ENCODE measurements at places on chromosomes 5 and 9.
A peak's percentile ranks its signal among the peaks of the same experiment; 100 is the strongest.

GRCh38 chr5:7815892-7816534, 34.9 kb downstream of the CFAP90 start:
- peak; percentile 69 for DNase-seq

GRCh38 chr9:113570749-113571711, 107.5 kb downstream of the RGS3 start:
- DNase-seq: no peak

GRCh38 chr9:111438541-111439235, 45.5 kb downstream of the ECPAS start:
- no peak for DNase-seq

DNA sequence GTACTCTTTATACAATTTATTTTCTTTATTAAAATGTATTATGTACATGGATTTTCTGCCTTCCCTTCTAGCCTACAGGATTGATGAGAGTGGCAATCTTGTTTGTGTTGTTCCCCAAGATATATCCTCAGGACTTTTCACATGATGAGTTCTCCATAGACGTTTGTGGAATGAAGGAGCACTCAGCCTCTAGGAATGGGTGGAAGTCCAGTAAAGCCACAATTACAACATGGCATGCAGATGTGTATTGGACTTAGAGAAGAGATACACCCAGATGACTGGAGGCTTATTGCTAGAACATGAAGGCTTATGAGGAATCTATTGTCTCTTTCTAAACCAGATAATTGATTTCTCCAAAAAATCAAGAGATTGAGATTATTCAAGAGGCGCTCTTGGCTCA, 8.2 kb upstream of the DOCK2 start:
- DNase-seq: no peak

DNA sequence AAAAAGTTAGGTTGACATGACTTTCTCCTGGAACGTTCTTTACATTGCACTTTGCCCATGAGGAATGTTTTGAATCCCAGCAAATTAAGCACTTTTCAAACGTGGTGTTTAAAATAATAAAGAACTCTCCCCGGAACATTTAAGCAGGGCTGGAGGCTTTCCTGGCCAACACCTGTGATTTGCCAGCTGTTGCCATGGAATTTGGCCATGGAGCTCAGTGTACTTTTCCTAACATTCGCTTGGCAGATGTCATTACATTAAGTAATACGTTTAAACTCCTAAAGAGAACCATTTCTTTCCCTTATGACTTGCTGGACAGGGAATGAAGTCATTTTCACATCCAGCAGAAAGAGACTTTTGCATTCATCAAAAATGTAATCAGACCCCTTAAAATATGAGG, 146.1 kb downstream of the GAS1 start:
- no peak for DNase-seq

DNA sequence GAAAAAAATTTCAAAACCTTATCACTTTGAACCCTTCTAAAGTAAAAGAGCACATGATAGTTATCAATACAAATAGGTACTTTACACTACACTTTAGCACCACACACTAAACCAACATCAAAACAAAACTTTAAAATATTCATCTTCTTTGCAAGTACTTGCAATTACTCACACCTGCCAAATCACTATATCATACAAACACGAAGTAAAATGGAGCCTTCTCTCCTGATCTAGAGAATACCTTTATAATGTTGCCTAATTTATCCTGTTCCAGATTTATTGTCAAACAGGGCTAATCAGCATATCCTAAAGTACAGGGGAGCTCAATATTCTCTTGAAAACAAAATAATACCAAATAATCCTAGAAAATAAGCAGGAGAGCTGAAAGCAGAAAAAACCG, 3.0 kb downstream of the RNF145 start:
- DNase-seq: no peak

- no peak for DNase-seq
Measured at GRCh38 chr5:429453-430188, 13.4 kb upstream of the EXOC3 start.

GRCh38 chr5:152094060-152094459, 169.4 kb upstream of the GLRA1 start:
- no peak for DNase-seq

DNA sequence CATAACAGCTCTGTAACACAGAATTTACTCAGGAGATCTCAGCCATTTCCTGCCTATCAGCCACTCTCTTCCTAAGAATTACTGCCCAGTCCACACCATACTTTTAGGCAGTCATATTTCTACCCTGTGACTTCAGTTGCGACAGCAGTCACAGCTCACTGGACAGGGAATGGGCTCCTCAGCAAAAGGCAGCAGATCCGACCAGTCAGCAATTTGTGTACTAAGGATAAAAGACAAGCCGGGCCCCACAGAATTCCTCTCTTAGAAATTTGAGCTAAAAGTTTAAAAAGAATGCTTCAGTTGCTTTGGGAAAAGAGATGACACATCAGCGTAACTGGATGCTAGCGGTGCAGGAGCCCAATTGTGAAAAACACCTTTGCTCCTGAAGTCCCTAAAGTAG, 172.1 kb downstream of the ENC1 start:
- DNase-seq: no peak

GRCh38 chr9:79001012-79001411, 570.8 kb upstream of the TLE4 start:
- DNase-seq: no peak

- DNase-seq: no peak
Measured at GRCh38 chr5:11557063-11557462, 347.2 kb downstream of the CTNND2 start.

DNA sequence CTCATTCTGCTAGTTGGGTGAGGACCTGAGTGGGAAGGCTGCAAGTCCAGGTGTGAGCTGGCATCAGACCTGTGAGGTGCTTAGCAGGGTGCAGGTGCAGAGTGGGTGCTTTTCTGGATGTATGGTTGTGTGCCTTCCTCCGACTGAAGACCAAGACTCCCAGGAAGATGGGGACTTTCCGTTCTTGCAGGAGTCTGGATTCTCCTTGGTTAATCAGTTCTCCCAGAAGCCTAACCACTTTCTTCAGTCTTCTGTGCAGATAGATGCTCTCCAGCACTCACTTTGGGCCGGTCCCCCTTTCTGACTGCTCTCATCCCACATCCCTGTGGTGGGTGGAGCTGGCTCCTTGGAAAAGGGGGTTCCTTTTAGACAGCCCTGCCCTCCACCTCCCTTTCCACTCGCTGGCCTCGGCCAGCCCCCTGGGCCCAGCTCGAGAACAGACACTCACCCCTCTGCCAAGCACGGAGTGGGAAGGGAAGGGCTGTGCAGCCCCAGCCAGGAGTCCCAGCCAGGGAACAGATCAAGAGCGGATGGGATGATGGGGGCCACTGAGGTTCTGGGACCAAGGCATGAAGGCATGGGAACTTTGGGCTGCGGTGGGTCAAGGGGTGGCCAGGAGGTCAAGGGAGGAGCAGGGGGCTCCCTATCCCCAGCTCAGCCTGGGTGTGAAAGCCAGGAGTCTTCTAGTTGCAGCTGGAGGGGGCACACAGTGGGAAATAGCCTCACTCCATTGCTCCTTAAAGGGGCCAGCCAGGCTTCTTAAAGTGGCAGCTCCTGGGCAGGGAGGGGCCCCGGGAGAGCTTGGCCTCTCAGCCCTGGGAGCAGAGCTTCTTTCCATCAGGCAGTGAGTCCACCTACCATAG, 62.4 kb downstream of the FGF18 start:
- no peak for DNase-seq

DNA sequence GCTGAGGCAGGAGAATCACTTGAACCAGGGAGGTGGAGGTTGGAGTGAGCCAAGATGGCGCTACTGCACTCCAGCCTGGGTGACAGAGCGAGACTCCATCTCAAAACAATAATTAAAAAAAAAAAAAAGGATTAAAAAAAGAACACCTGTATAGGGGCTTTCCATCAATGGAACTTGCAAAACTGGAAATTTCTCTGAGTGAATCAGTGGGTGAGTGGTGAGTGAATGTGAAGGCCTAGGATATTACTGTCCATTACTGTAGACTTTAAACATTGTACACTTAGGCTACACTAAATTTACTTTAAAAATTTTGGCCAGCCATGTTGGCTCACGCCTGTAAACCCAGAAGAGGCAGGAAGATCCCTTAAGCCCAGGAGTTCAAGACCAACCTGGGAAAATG, 5.7 kb upstream of the RARS1 start:
- no peak for DNase-seq

DNA sequence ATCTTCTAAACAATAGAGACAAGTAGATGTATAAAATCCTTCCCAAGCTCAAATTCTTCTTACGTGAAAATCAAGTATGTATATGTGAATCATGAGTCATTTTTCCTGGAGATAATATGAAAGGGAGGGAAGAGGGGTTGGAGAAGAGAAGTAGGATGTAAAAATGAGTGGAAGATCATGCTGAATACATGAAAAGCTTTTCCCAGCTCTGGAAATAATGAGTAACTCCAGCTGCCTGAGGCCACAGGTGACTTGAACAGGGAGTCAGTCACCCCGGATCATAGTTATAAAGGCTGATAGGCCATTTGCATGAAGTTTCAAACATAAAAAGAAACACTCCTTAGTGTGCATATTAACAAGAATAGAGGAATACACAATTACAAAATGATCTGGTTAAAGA, 486.7 kb downstream of the EFNA5 start:
- no peak for DNase-seq

GRCh38 chr9:2506321-2506720, 115.3 kb upstream of the VLDLR start:
- no peak for DNase-seq

DNA sequence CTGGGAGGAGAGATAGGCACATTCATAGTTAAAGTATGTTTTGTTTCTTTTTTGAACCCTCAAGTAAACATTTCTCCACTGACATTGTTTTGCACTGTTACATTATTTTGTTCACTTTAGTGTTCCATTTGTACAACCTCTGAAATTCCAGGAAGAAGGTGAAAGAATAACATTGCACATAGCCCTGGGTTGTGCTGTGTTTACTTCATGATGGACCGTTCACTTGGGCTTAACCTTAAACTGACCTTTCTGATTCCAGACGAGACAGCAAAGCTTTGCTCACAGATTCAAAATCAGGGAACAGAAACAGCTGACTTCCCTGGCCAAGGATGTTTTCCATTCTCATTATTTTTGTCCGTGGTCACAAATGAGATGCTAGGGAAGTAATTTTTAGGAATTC, 42.8 kb upstream of the GDNF start:
- no peak for DNase-seq

- DNase-seq: no peak
Measured at GRCh38 chr9:109886041-109886440, 106.0 kb downstream of the PALM2AKAP2 start.

- peak; percentile 16 for DNase-seq
Measured at GRCh38 chr9:108775901-108776306, 79.9 kb downstream of the ACTL7B start.
